ENCODE measurements at places on chromosomes 12 and 14. TPM values are rescaled to one million over a fixed set of nuclear protein-coding genes. Genes with fewer than 3 reads are reported as not detected.

Gene PLEKHA5
- total RNA-seq, result 39.8 TPM

Gene KITLG
- 6.2 TPM for total RNA-seq

Gene ACSM4
- total RNA-seq, result not detected

Gene AQP2
- not detected for total RNA-seq

Gene TRMT61A
- 12.5 TPM for total RNA-seq

Gene SIX4
- total RNA-seq, result 6.1 TPM

Gene INSM2
- 0.09 TPM for total RNA-seq

Gene GPR135
- total RNA-seq, result 3.5 TPM

Gene PTPRO
- total RNA-seq, result 3.1 TPM

Gene TXNDC16
- 11.1 TPM for total RNA-seq

Gene TRIM9
- total RNA-seq, result 19.7 TPM

Gene FBRSL1
- 118 TPM for total RNA-seq

Gene SLC38A4
- total RNA-seq, result not detected

Gene MIS18BP1
- total RNA-seq, result 58.9 TPM

Gene TMEM233
- total RNA-seq, result not detected

Gene CAPZA3
- not detected for total RNA-seq

Gene GZMB
- total RNA-seq, result not detected

Gene IRF2BPL
- total RNA-seq, result 42.6 TPM

Gene MGP
- total RNA-seq, result not detected

Gene SLC2A14
- total RNA-seq, result 1.8 TPM

Gene BMAL2
- 8.0 TPM for total RNA-seq

Gene ERBB3
- total RNA-seq, result 144 TPM

Gene IFNG-AS1
- not detected for total RNA-seq

Measured in neural crest cell (in vitro differentiated cells).